ENCODE measurements at places on chromosomes 2 and 18.

- no peak for DNase-seq
Measured at GRCh38 chr2:14199040-14199439, 433.5 kb upstream of the LRATD1 start.

DNA sequence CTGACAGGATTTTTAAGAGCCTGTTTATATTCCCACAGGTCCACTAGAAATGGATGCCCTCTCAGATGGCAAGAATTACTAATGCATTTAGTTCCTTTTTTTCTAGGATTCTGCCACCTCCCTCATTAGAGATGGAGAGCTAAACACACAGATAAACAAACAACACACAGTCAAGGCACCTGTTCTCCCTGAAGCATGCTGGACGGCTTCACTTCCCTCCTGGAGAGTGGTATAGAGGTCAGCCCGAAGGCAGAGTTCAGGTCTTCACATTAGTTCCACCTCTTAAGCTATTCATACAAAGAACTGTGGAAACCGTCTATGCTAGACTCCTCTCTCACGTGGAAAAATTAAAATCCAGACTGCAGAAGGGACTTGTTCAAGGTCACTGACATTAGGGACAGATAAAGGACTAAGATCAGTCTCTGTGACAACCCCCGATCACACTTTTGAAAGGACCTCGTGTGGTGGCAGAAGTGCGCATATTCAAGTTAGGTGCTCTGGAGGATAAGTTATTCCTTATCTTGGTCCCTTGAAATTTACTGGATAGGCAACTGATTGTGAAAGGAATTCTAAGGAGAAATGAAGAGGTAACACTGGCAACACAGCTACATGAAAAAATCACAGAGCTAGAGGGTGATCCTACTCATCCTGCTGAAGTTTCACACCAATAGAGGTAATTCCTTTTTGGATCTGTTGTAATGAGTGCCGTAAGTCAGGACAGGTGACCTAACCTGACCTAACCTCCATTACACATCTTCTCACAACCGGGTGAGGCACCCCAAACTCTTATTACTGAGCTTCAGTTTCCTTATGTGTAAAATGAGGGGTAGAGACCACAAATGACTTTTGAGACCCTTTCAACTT is 75.1 kb downstream of the SPRED2 start:
- no peak for DNase-seq

DNA sequence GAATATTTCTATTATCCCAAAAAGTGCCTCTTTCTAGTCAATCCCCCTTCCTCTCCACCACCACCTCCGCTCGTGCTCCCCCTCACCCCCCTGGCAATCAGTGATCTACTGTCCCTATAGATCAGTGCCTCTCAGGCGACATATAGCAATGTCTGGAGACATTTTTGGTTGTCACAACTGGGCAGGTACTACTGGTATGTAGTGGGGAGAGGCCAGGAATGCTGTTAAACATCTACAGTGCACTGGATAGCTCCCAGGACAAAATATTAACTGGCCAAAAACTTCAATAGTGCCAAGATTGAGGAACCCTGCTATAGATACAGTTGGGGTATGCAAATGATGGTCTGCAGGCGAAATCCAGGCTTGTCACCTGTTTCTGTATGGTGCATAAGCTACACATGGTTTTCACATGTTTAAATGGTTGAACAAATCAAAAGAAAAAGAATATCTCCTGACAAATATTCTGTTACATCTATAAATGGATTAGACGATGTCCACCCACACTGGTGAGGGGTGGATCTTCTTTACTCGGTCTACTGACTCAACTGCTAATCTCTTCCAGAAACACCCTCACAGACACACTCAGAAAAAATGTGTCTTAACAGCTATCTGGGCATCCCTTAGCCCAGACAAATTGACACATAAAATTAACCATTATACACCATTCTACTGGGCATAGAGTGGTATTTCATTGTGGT is 25.5 kb downstream of the DPYSL5 start:
- DNase-seq = no peak

GRCh38 chr2:137000811-137001210 is 235.5 kb downstream of the THSD7B start:
- DNase-seq = no peak

DNA sequence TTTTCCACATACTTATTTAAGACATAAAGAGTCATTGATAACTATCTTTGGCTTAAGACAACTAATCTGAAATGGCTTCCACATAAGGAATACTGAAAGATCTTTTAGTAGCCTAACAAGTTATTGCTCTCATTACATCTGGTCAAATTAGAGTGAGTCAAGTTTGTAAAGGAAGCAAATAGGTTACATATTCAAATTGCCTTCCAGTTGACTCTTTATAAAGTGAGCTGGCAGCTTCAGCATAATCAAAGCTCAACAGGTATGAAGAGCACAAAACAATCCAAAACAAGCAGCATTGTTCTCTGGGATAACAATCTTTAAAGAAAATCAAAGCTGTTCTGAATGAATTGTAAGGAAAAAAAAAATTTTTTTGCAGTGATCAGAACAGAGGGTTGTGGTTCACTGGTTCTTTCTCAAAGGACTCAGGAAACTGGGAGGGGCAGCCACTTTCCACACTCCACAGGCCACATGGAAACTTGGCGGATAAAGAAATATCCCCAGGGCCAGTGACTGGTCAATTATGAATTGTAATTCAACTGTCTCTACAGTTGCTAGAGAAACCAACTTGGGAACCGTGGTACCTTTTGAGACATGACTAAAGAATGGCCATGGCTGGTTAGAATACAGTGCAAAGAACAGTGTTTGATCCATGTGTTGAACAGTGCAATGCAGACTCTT is 369.3 kb upstream of the KCNH7 start:
- DNase-seq = peak; percentile 88

GRCh38 chr2:241797441-241798080 is 11.4 kb upstream of the NEU4 start:
- no peak for DNase-seq

DNA sequence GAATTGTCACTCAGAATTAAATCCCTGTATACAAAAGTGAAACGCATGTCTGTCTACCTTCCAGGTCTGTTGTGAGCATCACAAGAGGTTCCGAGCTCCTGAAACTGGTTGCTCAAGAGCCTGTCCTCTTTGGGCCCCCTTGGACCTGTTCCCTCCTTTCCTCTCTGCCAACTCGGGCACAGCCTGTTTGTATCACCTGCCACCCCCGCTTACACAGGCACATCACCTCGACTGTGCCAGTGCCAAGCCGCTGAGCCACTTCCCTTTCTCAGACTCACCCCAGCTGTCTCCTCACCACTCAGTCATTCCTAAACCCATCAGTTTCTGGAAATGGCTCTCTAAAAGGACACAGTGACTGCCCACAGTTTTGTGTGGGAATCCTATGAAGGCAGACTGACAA is 3.1 kb downstream of the EFR3B start:
- no peak for DNase-seq

- DNase-seq = no peak
Measured at GRCh38 chr2:217958206-217958883, 44.5 kb downstream of the TNS1 start.

GRCh38 chr2:127397568-127398238 is 9.9 kb upstream of the MAP3K2 start:
- no peak for DNase-seq

DNA sequence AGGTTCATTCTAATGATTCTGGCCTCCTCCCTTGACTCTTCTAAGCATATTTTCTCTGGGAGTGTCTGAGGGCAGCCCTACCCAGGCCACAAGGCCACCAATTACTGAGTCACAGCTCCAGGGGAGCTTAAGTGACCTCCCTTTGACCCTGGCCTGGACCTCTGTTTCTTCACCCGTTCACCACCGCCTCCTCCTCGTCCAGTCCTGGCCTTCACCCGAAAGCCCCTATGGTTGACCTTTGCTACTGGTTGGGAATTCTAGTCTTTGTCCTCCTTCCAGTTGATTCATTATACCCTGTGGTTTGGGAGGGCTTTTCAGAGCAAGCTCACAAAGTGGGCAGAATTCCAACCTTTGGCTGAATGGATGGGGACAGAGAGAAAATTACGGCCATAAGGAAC is 72.6 kb downstream of the NRP2 start:
- peak; percentile 49 for DNase-seq

- peak; percentile 78 for DNase-seq
Measured at GRCh38 chr2:195612611-195613495, 44.2 kb upstream of the SLC39A10 start.

DNA sequence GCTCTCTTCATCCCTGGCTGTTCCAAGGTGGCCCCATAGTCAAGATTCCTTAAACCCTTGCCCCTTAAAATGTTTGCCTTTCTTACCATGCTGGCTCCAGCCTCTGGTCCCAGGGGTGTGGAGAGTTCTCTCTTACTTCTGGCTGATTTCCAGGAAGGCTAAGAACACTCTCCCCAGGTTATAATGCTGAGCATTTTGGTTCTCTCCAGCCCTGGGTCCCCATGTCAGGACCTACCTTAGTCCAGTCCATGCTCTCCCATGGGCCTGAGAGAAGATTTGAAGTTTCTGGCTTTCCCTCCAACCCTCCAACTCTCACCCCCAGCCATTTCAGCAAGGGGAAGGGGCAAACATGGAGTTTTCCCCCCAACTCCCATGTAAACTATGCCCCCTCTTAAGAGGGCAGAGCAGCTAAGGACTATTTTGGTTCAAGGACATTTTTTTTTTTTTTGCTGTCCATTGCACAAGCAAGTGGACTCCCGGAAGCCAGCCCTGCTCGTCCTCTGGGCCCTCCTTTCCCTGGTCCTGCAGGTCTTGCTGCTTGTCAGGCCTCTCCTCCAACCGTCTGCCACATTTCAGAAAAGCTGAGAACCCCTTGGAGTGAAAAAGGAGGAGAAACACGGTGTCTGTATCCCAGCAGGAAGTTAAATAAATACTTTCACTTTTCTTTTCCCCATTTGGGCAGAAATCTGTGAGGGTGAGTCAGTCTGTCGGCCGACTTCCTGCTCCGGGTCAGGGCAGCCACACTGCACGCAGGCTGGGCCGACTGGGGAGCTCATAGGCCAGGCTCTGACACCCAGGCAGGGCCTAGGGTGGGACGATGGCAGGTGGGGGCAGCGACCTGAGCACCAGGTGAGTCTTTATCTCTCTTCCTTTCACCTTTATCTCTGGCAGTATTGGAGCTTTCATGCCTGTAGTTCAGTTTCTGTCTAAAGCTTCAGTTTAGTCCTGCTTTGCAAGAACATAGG is at the start of gene SP140L:
Gene SP140L (plus strand): TSS at position 741 of the 965 bp plus-strand sequence. CDS start 77 bp downstream, at position 818.
- DNase-seq = peak; percentile 68

DNA sequence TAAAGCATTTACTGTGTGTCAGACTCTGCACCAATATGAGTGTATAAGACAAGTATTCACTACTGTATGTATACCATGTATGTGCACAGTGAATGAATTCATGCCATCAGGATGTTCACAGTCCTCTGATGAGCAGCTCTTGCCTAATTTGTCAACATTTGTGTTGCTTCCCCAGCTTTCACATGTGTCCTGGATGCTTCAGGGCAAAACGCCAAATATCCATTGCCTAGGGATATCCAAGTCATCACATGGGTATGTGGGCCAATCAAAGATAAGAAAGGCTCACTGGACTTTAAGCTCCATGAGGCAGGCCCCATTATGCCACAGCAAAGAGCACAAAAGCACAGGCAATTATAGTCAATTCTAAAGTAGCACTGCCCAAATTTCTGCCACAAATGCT is 134.2 kb upstream of the CHAC2 start:
- DNase-seq = peak; percentile 45

DNA sequence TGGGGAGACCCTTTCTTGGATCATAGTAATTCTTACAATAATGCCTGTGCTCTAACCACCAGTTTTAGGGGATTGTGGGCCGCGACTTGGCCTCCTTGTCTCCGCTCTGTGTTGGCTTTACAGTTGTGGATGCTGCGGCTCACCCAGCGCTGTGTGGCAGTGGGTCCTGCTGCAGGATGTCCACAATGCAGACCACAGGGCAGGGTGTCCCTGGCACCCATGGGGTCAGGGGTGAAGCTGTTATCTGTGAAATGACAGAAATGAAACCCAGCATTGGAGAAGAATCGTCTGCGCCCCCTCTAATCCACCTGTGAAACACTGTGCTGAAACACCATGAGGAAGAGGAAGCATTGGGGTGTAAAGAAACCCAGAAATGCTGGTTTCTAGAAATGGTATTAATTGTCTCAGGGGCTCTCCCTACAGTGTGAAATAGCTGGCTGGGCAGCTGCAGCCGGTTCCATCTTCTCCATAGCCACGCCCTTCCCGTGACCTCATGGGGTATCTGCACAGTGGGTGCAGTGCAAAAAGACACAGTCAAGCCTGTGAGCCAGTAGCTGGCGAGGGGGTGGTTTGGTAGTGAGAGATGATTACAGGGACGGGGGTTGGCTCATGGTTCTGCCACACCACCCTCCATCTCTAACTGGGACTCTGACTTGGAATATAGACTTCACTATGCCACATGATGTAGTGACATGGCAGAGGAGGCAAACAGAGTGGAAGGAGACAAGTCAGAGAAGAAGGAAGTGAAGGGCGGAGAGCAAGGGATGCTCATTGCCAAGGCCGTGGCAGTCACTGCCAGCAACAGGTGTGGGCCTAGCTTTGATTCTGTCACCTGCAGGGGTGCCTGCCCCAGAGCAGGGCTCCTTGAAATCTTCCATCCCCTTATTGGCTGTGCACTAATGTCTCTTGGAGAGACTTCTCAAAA is 16.2 kb downstream of the INPP4A start:
- no peak for DNase-seq

- no peak for DNase-seq
Measured at GRCh38 chr2:121741450-121741849, 4.8 kb upstream of the NIFK start.

GRCh38 chr2:41958251-41958650 is 89.6 kb upstream of the PKDCC start:
- no peak for DNase-seq

- peak; percentile 85 for DNase-seq
Measured at GRCh38 chr2:200258881-200259576, 47.5 kb upstream of the SPATS2L start.

Measured in mammary epithelial cell (primary cell).